ENCODE measurements at places on chromosomes 6 and 20. TPM values are rescaled to one million over a fixed set of nuclear protein-coding genes. Genes with fewer than 3 reads are reported as not detected.

Gene HCK
- 4.6 TPM for total RNA-seq

Gene TAGAP
- not detected for total RNA-seq

Gene SASH1
- total RNA-seq = 42.4 TPM

Gene SEL1L2
- total RNA-seq = not detected

Gene ARMC2
- total RNA-seq = 1.8 TPM

Gene UFL1
- 30.1 TPM for total RNA-seq

Gene KCNS1
- not detected for total RNA-seq

DNA sequence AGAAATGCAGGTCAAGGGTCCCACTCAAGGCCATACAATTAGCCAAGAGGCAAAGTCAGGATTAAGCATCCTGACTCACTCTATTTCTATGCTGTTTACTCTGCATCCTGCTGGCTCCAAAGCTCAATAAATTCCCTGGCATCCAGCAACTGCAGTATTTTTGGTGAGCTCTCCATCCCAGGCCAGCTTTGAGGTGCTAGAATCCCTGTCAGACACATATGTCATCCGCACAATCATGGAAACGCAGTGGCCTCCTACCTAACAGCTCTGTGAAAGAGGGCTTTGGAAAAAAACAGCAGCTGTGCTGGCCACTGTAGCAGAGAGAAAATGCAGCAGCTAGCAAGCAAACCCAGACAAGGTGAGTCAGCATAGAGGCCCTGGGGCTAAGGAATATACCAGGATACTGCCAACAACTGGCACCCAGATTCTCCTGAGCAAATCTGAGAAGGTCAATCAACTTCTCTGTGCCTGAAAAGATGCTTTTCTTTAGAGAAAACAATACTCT is 58.4 kb downstream of the ANKEF1 start:
- DNase-seq = no peak

GRCh38 chr20:32465092-32465900 is 107.2 kb downstream of the ASXL1 start:
- DNase-seq = no peak

DNA sequence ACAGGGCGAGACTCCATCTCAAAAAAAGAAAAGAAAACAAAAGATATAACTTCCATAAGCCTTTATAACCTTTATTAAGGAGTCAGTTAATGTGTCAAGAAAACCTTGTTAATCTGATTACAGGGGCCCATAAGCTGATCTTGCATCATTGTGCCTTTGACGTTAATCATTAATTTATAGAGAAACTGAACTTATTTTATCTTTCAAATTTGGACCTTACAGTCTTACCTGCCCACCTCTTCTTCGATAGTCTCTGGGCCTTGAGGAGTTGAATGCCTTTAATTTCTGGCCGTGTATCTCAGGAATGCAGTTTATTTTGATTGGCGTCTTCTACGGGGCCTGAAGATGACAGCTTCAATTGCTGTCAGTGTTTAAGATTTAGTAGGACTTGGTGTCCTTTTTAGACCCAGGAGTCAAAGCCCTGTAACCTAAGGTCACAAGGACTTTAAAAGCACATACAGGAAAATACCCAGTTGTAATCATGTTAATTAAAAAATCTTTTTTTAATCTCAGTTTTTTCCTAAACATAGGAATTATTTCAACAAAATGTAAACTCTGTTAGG is 5.8 kb downstream of the ACOT13 start:
- no peak for DNase-seq

- DNase-seq = no peak
Measured at GRCh38 chr6:14903176-14904038, 342.5 kb upstream of the JARID2 start.

DNA sequence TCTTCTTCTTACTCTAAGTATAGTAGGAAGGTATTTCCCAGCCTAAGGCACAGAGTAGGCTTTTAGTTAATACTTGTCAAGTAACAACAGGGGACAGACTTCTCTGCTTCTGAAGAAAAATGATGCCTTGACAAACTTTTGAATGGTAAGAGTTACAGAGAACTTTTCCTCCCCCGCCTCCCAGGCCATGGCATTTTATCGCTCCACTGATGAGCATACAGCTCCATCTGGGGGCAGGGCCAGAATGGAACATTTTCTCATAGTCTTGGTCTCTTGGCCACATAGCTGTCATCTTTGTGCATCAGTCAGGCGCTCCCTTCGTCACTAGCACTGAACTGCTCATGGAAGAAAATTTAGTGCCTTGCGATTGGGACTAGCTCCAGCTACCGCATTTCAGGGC is 1066.8 kb upstream of the CITED2 start:
- DNase-seq = peak; percentile 40
